Fibroblast of pulmonary artery (primary cell): ENCODE measurements at places on chromosomes 2 and 18.
A peak's percentile ranks its signal among the peaks of the same experiment; 100 is the strongest.

DNA sequence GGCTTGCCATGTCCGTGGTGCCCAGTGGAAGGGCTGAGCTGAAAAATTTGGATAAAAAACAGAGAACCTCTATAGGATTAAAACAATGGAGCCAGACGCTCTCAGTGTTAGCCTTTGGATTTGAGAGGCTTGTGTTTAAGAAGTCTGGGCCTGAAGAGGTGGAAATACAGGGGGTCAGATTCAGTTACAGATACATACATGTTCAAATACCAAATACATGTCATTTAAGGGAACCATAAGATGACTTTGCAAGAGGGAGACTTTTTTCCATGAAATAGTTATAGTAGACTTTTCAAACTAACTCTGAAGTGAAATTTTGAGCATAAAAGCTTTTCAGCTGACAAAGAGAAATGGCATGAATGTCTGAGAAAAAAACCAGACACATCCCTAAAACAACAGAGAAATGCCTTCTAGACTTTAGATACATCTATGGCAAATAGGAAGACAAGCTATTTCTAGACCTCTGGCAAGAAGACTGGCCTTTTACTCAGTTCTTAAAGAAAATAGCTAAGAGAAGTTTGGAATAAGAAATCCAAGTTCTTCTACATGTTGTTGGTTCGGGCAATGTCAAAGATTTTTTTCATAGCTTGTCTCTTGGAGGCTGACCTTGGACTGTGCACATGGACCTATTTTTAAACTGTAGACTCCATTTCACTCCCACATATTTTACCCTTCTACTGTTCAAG lies 112.9 kb downstream of the LTBP1 start:
- DNase-seq = peak; percentile 16

- DNase-seq = no peak
Measured at GRCh38 chr2:107621186-107622165, 205.2 kb upstream of the RGPD4 start.

DNA sequence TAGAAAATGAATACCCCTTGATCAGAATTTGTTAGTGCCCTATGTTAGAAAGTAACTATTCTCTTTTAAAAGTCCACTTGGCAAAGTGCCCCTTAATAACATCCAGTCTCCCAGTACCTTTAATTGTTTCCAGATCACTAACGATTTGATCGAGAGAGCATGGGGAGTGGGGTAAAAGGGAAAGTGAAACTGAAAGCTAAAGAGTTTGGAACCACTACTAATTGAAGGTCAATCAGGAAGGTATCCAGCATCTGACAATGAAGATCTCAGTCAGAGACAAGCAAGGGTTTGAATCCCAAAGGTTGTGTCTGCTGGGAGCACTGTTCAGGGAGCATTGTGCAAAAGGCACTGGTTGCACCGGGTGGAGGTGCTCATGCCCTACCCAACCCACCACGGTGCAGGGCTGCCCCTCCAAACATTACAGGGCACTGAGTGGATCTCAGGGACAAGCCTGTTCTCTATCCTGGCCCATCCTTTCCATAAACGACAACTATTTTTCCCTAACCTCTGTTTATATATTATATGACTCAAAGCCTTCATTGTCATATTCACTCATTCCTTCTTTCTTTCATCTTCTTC lies 14.6 kb upstream of the RIT2 start:
- no peak for DNase-seq

- peak; percentile 99 for DNase-seq
Measured at GRCh38 chr2:19711470-19712372, 190.1 kb downstream of the TTC32 start.
